Stimulated activated CD4-positive, alpha-beta T cell treated with anti-CD3 and anti-CD28 coated beads, TNF-alpha, amount 100 ng/mL, for 48 hours (primary cell): ENCODE measurements at places on chromosomes 1 and 21.

- DNase-seq, result no peak
These were observed 536.6 kb upstream of the CXADR start for GRCh38 chr21:16976193-16976592.

- no peak for DNase-seq
These were observed 31.6 kb downstream of the FMO4 start for GRCh38 chr1:171345536-171345935.

DNA sequence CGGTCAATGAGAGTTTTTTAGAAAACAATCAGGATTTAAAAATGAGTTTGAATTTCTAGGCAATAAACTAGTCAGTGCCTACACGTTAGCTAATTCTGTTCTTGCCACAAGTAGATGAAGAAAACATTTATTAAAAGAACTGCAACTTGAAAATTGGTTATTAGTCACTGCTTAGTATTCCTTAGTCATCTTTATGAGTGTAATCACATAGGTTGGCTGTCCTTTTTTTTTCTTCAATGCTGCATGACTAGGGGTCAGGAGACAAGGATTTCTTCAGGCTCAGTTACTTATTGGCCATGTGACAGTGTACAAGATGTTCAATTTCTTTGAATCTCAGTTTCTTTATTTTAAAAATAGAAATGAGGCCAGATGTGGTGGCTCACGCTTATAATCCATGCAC, 17.1 kb downstream of the SOAT1 start:
- no peak for DNase-seq

DNA sequence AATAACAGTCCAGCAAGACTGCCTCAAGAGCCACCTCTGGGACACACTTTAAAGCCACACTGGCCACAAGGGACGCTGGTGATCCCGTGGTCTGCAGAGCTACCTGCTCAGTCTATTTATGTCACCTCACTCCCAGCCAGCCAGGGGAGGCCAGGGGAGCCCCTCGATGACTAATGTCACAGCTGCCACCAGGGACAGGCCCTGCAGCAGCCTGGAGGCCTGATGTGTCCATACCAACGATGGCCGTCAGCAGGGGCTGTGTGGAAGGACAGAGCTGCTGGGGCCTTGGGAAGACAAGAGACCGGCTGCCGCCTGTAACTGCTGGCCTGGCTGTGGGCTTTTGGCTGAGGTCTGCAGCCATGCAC, 71.0 kb downstream of the SIK1 start:
- no peak for DNase-seq

DNA sequence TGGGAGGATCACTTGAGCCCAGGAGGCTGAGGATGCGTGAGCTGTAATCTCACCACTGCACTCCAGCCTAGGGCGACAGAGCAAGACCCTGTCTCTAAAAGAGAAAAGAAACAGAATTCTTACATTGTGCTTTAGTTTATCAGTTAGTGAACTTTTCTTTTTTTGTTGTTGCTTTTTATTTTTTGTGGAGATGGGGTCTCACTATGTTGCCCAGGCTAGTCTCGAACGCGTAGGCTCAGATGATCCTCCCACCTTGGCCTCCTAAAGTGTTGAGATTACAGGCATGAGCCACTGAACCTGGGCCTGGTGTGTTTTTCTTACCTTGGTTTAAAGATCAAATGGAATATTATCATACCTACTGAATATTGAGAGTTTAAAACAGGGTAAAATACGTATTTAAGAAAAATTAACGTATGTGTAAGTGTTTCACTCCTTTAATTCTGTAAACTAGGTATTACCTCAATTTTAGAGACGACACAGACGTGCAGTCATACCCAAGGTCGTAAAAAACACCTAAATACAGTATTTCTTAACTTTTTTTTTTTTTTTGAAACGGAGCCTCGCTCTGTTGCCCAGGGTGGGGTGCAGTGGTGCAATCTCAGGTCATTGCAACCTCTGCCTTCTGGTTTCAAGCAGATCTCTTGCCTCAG, 39.6 kb downstream of the KIF1B start:
- no peak for DNase-seq

DNA sequence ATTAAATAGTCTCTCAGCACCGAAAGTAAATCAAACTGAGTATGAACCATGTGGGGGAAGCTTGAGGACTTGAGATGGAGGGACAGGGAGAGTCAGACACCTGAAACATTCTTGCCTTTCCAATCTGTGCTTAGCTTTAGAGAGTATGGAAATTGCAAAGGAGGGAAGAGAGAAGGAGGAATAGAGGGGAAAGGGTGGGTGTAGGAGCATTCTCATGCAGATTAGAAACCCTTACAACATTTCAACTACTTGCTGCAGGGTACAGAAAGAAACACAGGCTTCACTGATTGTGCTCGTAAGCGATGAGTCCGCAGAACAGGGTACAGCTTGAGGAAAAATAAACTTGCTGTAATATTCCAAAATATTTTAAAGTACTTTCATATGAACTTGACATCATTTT, 73.8 kb downstream of the NIBAN1 start:
- no peak for DNase-seq

DNA sequence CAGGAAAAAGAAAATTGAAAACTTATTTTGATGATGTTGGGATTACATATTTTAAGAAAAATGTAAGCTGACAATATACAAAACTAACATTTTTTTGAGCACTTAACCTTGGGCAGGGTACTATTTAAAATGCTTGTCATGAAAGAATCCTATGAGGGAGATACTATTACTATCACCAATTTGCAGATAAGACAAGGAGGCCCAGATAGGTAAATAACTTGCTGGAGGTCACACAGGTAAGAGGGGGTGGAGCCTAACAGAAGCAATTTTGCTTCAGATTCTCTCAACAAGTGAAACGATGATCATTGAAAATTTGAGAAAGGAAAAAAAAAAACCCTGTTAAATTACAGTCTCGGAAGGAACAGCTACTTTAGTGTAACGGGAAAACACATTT, 1.2 kb downstream of the GART start:
- DNase-seq, result no peak
